ENCODE measurements at places on chromosomes 7 and 10. TPM values are rescaled to one million over a fixed set of nuclear protein-coding genes. Genes with fewer than 3 reads are reported as not detected.
A peak's percentile ranks its signal among the peaks of the same experiment; 100 is the strongest.

The MSMB gene
- total RNA-seq = not detected

DNA sequence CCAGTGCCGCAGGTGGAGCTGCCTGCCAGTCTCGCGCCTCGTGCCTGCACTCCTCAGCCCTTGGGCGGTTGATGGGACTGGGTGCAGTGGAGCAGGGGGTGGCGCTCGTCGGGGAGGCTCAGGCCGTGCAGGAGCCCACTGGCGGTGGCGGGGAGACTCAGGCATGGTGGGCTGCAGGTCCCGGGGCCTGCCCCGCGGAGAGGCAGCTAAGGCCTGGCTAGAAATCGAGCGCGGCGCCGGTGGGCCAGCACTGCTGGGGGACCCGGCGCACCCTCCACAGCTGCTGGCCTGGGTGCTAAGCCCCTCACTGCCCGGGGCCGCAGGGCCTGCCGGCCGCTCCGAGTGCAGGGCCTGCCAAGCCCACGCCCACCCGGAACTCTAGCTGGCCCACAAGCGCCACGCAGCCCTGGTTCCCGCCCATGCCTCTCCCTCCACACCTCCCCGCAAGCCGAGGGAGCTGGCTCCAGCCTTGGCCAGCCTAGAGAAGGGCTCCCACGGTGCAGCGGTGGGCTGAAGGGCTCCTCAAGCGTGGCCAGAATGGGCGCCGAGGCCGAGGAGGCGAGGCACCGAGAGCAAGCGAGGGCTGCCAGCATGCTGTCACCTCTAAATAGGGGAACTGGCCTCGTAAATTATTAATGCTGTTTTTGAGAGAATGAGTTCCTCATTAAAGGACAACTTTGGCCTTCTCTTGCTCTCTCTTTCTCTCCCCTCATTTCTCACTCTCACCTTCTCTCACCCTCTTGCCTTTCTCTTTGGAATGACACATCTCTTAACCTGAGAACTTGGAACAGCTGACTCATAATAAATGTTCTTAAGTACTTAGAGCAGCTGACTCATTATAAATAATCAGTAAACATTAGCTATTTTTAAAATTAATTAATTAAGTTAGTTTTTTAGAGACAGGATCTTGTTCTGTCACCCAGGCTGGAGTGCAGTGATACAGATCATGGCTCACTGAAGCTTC is 4.9 kb downstream of the ACADSB start:
- H3K27me3 ChIP-seq = no peaks in the 10 kb centered on the region
- no peaks in the 10 kb centered on the region for H3K36me3 ChIP-seq
- no peak overlapping the region for H3K27ac ChIP-seq
- no peak for DNase-seq

GRCh38 chr7:24756545-24757352 is 515 bp downstream of the GSDME start:
- peaks cover 32% of the 10 kb centered on the region for H3K27me3 ChIP-seq
- DNase-seq = peak; percentile 15
- H3K36me3 ChIP-seq = no peaks in the 10 kb centered on the region
- H3K4me3 ChIP-seq = peak overlapping the region; percentile 32

The GPR85 gene
- not detected for total RNA-seq

The GOLGA7B gene
- 4.1 TPM for total RNA-seq
